ENCODE measurements at places on chromosomes 12 and 14.

- no peak for DNase-seq
Observed at GRCh38 chr12:26460361-26460760, 265.0 kb downstream of the SSPN start.

DNA sequence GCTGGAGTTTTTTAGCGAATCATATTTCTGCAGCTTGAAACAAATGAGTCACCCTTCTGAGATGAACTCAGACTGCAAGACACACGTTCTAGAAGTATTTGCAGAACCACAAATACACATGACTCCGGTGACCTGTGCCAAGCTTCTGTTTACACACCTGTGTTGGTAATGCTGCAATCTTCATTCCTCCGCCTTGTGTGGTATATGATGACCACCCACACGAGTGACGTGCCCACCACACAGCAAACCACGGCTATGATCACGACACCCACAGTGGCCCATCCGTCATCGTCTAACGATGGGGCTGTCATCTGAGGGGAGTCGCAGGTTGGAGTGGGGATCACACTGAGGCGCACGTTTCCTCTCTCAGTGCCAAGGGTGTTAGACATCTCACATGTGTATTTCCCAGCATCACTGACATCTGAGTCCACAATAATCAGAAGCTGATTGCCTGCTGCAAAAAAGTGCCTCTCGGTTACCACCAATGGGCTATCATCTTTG, 43.0 kb downstream of the LRIG3 start:
- DNase-seq, result no peak

- no peak for DNase-seq
Observed at GRCh38 chr14:26486922-26487321, 110.9 kb downstream of the NOVA1 start.

DNA sequence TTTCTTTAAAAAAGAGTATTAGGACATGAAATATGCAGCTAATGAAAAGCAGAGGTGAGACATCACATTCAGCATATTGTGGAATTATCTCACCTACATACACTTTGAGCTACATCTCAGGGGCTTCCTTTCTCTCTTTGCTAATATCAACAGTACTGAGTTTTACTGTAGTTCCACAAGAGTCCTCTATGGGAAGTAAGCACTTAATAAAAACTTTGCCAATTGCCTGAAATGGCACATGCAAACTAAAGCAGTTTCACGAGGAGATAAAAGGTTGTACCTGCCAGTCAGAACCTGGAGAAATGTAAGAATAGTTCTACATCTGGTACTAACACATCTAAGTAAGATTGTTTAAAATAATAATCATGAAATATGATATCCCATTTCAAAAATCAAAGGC, 73.5 kb upstream of the GPHB5 start:
- DNase-seq, result no peak

GRCh38 chr12:122852336-122853275, 17.3 kb downstream of the HIP1R start:
- no peak for DNase-seq

DNA sequence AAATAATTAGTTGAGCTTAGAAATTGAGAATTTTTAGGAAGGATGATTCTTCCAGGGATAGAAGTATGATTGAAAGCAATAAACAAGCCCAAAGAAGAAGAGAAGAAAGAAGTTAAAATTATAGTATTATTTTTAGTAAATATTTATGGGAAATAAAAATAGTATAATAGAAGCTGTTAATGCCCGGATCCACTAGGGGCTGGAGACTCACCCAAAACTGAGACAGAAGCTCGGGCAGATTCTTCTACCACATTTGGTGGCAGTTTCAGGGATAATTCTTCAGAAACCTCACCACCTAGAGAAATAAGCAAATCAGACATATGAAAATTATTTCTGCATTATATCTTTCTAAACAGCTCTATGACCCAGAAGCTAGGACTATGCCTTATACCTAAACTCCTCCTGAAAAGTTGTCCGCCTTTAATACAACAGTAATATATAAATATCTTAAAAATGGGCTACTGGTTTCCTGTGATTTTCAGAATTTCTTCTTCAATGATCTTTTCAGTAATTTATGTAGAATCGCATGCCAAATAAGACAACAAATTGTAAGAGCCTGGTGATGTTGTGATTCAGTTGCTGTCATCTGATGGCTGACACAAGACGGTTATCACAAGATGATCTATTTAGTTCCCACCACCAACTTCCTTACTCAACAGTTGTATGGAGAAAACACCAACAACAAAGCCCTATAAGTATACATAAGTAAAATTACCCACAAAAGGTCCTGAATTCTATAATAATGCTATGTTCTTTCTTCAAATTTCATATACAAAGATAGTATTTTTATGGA, 35.6 kb downstream of the A2M start:
- no peak for DNase-seq

- no peak for DNase-seq
Observed at GRCh38 chr12:27504507-27504906, 19.5 kb upstream of the PPFIBP1 start.

- no peak for DNase-seq
Observed at GRCh38 chr14:104732355-104732804, 8.4 kb downstream of the ADSS1 start.

- no peak for DNase-seq
Observed at GRCh38 chr12:46073321-46073720, 82.9 kb upstream of the SCAF11 start.

- DNase-seq, result no peak
Observed at GRCh38 chr12:116885491-116885890, 4.2 kb upstream of the HRK start.

GRCh38 chr12:114657597-114657920, 26.4 kb downstream of the TBX3 start:
- no peak for DNase-seq

GRCh38 chr12:114875313-114875712, 191.3 kb upstream of the TBX3 start:
- no peak for DNase-seq

DNA sequence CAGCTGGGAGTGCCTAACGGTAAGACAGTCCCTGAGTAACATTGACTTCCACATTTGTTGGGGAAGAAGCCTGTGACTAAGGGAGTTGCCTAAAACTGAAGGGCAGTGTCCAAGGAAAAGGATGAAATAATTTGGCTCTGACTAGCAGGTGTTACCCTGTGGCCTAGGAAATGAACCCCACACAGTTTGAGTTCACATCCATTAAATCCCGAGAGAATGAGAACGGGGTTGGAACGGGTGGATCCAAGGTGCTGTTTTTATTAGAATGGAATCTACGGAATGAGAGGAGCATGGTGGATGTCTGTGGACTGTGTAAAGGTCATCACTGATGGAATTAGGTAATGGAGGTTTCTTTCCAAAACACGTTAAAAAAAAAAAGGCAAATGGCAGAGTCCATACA, 324.0 kb downstream of the MED13L start:
- DNase-seq, result no peak

DNA sequence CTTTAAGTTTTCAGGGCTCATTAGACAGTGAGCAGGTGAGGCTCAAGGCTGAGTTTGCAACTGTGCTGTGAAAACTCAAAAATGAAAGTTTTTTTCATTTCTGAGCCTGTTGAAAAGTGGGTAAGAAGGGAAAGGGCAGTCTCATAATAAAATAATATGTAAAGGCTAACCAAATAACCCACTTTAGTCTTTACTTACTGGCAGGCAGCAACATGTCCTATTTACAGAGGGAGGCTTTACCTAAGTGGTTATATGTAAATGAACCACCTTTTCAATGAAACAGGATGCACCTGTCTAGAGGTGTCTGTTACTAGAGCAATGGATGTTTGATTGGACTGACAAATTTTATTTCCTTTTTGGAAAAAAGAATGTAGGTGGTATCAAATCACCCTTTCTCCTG, 158.0 kb downstream of the ETV6 start:
- DNase-seq, result no peak

GRCh38 chr12:77746096-77746495, 84.6 kb upstream of the NAV3 start:
- DNase-seq, result no peak

GRCh38 chr12:16604596-16605252, 1.2 kb downstream of the LMO3 start:
- no peak for DNase-seq

- DNase-seq, result no peak
Observed at GRCh38 chr12:124562018-124562795, 5.2 kb downstream of the NCOR2 start.

DNA sequence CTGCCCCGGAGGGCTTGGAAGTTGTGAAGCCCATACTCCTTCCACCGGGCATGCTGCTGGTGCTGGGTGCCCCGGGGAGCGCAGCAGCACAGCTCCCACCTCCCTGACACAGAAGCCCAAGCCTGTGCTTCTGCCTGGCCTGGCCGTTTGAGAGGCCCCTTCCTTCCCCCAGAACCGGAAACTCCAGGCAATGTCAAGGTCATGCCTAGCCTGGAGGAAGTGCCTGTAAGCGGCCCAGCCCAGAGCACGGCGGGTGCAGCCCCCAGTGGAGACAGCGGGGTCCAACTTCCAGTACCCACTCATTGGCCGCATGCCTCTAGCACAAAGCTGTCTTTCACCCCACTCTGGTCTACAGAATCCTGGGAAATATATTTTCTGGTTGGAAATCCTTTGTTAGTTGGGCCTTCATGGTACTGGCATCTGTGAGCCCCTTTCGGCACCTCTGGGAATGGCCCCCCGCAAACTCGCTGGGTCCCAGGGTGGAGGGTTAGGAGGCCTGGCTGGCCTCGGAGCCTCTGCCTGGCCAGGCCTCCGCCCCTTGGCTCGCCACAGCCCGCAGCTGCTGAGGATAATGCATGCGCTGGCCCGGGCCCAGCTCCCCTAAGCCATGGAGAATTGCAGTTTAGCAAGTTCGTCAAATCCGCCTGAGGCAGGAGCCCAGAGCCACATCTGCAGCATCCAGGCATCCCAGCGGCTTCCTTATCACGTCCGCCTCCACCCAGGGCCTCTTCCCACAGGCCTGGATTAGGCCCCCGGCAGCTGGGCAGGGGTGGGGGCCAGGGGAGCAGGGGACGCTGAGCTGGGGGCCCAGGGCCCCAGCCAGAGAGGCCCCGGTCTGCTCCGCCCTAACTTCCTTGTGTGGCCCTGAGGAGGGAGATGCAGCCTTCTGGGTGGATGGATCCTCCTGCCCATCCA, 48.9 kb upstream of the DLK1 start:
- no peak for DNase-seq

DNA sequence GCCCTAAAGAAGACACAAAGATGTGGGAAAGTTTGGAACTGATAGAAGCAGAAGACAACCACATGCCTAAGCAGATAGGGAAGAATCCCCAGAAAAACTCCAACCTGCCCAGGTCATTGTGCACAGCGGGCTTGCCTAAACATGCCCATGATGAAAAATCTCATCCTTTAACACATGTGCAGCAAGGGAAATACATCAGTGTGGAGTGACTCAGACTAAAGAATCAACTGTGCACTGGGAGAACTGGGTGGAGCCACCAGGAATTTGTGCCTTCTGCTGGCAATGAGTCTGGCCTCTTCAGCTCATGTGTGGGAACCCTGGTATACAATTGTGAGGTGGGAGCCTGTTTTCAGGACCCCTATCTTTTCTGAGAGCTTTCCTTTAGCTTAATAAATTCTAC, 398.5 kb downstream of the FSCB start:
- DNase-seq, result no peak

GRCh38 chr12:99122959-99123358, 477.9 kb downstream of the APAF1 start:
- no peak for DNase-seq

DNA sequence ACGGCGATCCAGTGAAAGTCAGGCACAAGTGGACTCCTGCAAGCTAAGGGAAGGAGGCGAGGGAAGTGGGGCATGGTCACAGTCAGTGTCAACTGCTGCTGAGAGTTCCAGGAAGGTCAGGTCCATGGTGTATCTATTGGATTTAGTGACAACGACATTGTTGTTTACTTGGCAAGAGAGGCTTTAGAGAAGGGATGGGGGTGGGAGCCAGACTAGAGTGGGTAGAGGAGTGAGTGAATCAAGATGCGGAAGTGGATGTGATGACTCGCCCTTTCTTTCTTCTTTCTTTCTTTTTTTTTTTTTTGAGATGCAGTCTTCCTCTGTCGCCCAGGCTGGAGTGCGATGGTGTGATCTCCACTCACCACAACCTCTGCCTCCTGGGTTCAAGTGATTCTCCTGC, 12.5 kb downstream of the P2RX7 start:
- peak; percentile 37 for DNase-seq

- DNase-seq, result no peak
Observed at GRCh38 chr14:97499790-97500481, 702.8 kb downstream of the VRK1 start.
